GM12878 (cell line): ENCODE measurements at places on chromosomes 7 and 10. TPM values are rescaled to one million over a fixed set of nuclear protein-coding genes. Genes with fewer than 3 reads are reported as not detected.

MAPK8 gene
- 44.5 and 49.4 TPM in 2 replicates for total RNA-seq

ECHDC3 gene
- total RNA-seq = 6.6 and 8.5 TPM in 2 replicates

IDI2 gene
- total RNA-seq = not detected in 2 replicates

FBXW4 gene
- total RNA-seq = 38.7 and 41.9 TPM in 2 replicates

MYOZ1 gene
- total RNA-seq = 0.66 and 0.67 TPM in 2 replicates

PNLIPRP2 gene
- 0.33 and 0.53 TPM in 2 replicates for total RNA-seq

ITPRID1 gene
- total RNA-seq = not detected in 2 replicates

NDUFB8 gene
- 203 and 211 TPM in 2 replicates for total RNA-seq

UTF1 gene
- not detected in 2 replicates for total RNA-seq

INMT gene
- total RNA-seq = 0.10 TPM in 1 of 2 replicates, not detected in the other

CTAGE4 gene
- 1.3 and 1.5 TPM in 2 replicates for total RNA-seq

PPP1R17 gene
- not detected in 2 replicates for total RNA-seq

LRRD1 gene
- not detected in 2 replicates for total RNA-seq

GRID1 gene
- total RNA-seq = 0.08 TPM in 1 of 2 replicates, not detected in the other
